ENCODE measurements at places on chromosomes 13 and 19.
A peak's percentile ranks its signal among the peaks of the same experiment; 100 is the strongest.

DNA sequence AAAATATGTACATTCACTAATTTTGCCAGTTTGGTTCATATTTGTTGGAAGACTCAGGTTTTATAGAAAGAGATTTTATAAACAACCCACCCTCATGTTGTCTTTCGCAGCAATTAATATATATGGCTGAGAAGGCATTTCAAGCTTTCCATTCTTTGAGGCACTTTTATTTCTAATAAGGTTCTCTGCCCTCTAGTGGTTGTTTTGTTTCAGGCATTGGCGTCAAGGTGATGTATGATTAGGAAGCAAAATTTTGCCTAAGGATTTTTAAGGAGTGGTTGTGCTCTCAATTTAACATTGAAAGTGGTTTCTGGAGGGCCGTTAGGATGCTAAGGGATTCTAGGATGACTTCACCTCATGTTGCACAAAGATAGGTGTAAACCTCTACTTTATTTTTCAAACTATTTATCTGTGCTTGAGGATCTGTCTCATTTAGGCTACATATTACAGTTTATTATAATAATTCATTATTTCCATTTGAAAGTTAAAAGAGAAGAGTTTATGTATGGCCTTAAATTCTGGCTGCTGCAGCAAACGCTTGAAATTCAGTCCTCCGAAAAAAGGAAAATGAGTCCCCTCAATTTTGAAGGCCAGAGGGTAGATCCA is 35.9 kb downstream of the OXGR1 start:
- DNase-seq, result no peak

DNA sequence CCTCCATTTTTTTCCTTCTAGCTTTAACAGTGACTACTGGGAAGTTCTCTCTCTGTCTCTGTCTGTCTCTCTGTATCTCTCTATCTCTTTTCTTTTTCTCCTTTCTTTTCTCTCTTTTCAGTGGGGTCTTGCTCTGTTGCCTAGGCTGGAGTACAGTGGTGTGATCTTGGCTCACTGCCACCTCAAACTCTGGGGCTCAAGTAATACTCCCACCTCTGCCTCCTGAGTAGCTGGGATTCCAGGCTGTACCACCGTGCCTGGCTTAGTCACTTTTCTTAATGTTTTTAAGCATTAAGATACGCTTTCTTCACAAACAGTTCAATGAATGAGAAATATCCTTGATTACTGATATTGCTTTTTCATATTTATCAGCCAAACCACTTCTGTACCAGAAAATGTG is 13.1 kb downstream of the PCCA start:
- DNase-seq, result no peak

DNA sequence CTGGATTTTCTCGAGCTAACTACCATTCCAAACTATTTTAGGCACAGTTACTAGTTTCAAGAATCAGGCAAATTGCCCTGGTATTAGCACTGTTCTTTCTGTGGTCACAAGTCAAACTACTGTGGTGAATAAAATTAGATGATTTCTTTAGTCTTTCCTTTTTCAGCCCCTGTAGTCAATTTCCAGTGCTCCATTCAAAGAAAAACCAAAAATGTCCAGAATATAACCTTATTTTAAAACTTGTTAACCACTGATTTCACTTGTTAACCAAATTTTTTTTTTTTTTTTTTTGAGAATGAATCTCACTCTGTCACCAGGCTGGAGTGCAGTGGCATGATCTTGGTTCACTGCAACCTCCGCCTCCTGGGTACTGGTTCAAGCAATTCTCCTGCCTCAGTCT is 50.6 kb upstream of the USPL1 start:
- no peak for DNase-seq

DNA sequence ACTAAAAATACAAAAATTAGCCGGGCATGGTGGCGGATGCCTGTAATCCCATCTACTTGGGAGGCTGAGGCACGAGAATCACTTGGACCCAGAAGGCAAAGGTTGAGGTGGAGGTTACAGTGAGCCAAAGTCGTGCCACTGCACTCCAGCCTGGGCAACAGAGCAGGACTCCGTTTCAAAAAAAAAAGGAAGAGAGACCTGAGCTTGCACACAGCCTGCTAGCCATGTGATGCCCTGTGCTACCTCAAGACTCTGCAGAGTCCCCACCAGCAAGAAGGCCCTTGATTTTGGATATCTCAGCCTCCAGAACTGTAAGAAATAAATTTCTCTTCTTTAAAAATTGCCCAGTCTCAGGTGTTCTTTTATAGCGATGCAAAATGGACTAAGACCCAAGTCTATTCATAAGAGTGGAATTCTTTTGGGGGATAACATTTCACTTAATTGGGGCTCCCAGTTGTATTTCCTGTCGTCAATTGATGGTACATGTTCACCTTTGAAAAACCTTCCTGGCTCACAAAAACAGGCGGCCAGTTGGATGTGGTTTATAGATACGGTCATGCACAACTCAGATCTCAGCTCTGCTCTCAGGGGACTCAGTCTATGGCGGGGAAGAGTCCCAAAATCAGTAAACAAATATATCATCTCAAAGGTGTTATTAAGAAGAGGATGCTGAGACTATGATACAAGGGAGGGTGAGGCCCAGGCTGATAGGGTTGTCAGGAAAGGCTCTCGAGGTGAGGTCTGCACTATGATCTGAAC is 2.4 kb upstream of the CHERP start:
- DNase-seq, result no peak

GRCh38 chr13:94090773-94091480 is 388.6 kb downstream of the DCT start:
- DNase-seq, result no peak

- no peak for DNase-seq
Observed at GRCh38 chr13:94933936-94934335, 221.6 kb upstream of the SOX21 start.

DNA sequence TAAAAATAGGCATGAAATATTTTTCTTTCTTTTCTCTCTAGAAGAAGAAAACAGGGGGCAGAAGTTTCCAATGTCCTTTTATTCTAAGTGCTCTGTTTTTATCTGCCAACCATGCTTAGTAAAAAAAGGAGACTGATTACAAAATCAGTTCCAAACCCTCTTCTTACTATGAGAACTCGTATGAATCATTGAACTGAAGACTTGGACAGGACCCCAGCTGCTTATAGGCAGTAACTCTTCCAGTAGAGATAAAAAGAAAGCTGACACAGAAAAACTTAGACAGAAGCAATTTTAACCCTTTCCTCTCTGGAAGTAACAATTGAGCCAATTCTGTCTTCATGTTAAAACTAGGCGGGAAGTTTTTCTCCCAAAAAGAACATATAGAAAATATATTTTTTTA is 24.5 kb upstream of the FREM2 start:
- DNase-seq, result no peak

DNA sequence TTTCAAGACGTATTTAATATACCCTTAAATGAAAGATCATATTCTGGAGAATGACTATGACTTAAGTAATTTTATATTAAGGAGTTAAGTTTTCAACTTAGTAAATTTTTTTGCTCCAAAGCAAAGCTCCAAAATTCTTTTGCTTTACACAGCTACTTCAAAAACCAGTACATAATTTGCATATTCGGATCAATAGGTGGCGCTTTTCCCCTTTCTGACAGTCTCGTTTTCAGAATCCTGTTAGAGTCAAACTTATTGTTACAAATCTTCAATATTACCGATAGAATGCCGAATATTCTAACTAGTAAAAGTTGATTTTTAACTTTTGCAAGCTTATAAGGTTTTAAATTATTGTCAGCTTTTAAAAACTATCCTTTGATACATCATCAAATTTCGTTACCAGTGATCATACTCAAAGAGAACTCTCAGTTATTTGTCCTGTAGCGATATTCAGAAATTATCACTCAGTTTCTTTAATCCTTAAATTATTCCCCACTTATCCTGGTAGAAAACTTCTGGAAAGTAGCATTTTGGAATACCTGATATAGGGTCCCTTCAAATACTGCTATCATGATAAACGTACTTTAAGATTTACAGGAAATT is 852.7 kb upstream of the KLHL1 start:
- DNase-seq, result no peak

DNA sequence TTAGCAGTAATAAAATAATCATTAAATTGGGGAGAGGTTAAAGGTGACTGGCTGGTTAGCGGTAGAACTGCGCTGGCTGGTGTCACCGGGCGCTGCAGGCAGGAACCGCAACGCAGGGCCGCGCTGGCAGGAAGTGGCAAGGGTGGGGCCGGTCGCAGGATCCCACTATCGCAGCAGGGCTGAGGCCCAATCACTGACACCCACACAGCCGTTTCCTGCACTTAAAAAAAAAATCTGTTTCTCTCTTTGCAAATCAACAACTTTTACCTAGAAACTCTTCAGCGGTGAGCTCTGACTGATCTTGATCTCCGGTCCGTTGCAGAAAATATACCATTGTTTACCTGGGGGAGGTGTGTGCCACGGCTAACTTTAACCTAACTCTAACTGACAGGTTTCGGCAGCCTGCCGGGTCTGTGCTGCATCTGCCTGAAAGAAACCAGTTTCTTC is 46.9 kb downstream of the KLF2 start:
- peak; percentile 88 for DNase-seq

GRCh38 chr13:77752512-77753069 is 55.1 kb downstream of the SLAIN1 start:
- no peak for DNase-seq

DNA sequence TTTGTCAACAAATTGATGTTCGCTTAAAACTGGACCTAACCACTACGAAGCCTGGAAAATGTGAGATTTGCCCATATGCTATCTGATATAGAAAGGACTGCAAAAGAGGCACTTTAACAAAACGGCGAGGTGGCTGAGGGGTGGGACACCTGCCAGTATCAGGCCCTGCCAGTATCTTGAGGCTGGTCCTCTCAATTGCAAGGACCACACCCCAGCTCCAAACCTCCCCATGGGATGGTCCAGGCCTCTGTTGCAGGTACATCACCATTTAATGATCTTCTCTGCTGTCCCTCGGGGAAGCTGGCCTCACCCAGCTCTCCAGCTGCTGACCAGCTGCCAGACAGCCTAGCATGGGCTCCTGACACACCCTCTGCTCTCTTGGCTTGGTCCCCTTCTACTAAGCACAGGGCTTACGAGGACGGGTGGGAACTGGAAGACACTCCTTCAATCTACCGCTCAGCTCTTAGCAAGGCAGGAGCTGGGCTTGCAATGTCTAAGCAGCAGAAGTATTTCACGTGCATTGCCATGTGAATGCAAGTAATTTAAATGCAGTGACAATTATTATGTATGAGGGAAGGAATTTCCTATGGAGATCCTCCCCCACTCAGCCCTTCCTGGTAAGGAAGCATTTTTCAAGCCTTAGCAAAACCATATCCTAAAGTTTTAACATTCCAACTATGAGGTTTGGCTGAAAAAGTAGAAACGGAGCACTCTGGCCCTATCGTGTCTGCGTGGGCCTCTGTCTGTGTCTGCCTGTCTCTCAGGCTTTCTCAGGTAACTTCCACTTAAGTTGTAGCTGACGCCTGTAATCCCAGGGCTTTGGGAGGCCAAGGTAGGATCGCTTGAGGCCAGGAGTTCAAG is 63.9 kb downstream of the LATS2 start:
- no peak for DNase-seq

DNA sequence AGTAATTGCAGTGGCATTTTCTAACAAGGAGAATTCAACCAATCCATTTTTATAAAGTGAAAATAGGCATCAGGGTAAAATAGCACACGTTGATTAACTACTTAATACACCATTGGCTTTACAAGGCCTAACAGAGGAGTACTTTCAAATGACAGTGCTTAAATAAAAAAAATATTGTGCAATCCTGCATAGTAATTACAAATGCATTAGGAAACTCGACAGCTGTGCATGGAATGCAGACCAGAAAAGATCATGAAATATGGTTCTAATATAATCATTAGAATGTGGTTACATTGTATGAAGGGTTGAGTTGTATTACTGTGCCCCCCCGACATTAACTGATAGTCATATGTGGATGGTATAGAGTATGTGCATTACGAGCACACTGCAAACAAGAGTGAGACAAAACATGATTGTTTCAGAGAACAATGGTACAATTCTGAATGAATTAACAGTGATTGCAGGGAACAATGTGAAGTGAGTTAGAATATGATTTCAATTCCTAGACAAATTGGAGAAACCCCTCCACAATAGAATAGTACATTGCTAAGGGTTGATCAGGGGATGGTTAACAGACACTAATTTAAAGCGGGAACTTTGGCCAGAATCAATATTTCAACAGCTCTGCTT is 270.6 kb downstream of the GPC5 start:
- DNase-seq, result no peak

GRCh38 chr19:39247701-39248664 is 673 bp downstream of the IFNL4 start:
- DNase-seq, result no peak

- no peak for DNase-seq
Observed at GRCh38 chr13:105273665-105274222, 1261.7 kb downstream of the EFNB2 start.

DNA sequence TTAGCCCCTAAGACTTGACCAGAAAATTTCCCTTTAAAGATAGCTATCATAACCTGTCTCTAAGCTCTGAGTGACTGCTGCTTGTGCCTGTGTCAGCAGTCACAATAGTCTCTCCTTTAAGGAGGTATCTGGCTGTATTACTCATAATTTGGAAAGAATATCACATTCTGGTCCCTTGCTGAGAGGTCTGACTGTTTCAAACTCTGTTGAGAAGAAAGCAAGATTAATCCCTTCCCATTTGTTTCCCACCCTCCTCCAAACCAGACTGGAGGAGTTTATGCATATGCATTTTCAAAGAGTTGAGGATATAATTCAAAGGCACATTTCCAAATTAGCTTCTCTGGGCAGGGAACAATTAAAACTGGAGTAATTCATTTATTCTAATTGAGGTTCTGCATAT is 2.3 kb downstream of the HTR2A start:
- no peak for DNase-seq

DNA sequence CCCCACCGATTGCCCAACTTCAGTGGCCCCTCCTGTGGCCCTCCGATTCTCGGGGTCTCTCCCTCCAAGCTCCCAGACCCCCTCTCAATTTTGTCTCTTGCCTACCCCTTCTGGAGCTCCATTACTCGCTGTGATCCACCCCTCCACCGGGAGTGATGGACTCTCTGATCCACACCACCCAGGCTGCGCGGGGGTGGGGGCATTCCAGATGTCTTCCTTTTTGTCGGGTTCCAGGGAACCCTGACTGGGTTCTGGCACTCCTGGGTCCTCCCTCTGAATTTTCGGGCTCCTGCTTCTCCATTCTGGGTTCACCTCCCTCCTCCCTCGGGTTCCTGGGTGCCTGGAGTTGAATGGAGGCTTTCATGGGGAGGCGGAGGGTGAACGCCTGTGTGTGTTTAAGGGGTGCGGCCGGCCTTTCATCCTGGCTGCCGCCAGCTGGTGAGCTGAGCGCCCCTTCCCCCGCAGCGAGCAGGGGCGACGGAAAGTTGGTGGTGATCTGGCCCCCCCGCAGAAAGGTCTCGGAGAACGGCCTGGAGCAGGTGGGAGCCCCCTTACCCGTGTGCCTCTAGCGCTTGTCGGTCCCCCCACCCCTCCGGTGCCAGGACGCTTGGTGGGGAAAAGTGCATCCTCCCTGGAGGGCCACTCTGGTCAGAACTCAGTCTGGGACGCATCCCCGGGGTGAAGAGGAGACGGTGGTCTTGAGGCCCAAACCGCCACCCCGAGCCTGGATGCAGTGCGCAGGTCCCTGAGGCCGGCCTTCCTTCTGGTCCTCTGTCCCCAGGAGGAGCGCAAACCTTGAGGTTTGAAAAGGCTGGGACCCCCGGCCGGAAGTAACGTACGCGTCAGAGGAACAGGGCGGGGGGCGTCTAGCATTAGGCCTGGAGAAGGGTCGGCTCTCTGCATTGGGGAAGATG is 1.6 kb downstream of the MISP3 start:
- no peak for DNase-seq

Data from T-helper 1 cell (primary cell).